Foreskin keratinocyte (primary cell): ENCODE measurements at places on chromosomes 2 and 18.

DNA sequence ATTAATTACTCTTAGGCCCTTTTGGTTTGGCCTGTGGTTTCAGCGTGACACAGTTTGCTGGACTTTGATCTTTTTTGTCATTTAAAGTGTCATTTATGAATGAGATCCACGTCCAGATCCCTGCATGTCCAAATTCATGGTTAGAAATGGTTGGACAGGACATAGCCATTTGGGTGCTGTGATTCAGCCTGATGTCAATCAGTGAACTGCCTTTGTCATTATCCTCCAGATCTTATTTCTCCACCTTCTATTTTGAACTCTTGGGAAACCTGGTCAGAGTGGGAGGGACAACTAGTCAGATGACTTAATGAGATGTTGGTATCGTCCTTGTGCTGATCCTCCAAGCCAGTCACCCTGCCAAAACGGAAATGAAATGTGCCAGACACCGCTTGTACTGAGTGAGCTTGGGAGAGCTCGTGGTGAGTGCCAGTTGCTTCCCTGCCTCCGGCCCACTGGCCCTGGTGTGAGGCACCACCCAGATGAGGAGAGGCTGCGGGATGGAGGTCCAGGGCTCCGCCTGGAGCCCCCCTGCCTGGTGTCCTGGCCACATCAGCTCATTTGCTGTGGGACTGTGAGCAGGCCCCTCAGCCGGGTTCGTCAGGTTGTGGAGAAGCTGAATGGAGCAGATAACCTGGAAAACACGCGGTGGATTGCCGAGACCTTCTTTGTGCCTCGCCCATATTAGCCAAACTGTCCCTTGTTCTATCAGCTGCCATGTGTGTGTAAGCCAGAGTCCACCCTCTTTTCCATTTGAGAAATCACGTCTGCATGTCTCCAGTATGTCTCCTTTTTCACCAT lies 70.1 kb downstream of the DGKD start:
- DNase-seq = no peak

GRCh38 chr2:72010647-72011369 lies 136.9 kb downstream of the CYP26B1 start:
- no peak for DNase-seq

GRCh38 chr18:59690186-59690982 lies 6.8 kb downstream of the CCBE1 start:
- no peak for DNase-seq

- no peak for DNase-seq
Observed at GRCh38 chr2:115739574-115739973, 1297.1 kb downstream of the DPP10 start.

- DNase-seq = no peak
Observed at GRCh38 chr2:240795916-240796510, 24.0 kb downstream of the KIF1A start.

- no peak for DNase-seq
Observed at GRCh38 chr18:46031741-46032140, 40.3 kb downstream of the PSTPIP2 start.

DNA sequence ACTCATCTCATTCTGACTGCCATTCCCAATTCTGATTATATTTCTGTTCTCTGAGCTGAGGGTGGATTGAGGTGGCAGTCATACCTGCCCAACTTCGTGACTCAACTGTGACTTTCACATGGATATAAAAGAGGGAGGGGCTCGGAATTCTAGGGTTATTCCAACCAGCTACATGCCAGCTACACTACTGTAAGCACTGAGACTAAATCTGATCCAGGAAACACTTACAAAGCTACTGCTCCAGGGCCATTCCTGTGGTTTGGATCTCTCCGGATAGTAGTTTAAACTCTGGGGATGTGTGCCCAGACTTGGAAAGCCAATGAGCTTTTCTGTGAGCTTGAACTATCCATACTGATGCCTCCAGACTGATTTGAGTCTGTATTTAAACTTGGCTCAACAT lies 7.9 kb downstream of the MAP2 start:
- DNase-seq = peak; percentile 94

GRCh38 chr18:54209471-54210180 lies 14.8 kb downstream of the MBD2 start:
- no peak for DNase-seq

- no peak for DNase-seq
Observed at GRCh38 chr2:210503001-210503623, 26.6 kb upstream of the LANCL1 start.

DNA sequence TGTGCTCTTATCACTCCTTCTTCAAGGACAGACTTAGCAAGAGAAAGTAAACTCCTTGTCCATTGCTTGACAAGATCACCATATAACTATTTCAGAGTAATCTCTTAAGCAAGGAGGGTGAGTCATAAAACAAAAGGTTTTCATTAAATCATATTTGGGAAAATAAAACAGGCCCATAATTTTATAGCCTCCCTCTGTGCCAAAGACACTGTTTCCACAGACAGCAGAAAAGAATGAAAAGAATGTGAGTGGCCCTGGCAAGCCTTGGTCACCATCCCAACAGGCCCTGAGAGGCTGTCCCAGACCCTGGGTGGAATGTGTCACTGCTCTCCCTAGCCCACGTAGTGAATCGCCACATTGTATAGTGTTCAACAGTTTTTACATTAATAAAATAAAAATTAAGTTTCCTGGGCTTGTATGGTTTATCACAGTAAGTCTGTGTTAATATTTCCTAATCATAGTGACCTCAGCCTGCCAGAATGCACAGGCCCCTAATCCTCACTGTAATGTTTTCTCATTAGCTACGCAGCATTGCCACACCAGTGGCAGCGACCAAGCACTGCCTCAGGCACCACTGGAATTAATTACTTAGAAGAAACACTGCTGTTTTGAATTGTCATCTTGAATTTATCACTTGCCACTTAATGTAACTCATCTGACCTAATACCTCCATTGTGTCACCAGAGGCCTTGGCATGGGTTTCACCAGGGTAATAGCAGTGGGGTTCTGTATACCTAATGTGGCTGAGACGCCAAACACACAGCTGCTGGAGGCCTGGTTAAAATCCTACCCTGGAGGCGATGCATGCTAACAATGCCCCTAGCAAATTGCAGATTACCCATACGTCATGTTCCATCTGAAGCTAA lies 401.9 kb downstream of the LNPK start:
- DNase-seq = no peak

DNA sequence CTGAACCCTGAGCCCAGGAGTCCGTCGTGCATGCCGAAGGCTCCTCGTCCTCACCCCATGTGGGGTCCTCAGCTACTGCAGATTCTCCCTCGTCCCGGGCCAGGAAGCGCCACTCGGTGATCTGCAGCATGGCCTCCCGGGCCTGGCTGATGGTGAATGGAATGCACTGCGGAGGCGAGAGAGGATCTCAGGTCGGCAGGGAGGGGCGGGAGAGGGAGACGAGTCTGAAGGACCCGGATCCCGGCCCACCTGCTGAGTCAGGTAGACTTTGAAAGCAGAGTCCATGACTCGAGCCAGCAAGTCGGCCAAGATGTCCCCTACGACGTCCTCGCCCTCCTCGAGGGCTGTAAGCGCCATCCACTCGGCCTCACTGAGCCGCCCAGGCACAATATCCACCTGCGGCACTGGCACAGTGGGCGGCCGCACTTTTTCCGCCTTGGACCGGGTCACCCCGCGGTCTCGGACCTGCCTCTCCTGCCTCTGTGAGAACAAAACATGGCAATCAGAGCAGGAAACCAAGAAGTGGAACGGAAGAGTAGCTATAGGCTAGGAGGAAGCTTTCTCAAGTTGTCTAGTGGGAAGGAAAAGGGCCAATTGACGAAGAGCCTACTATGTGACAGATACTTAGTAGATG lies 5.5 kb downstream of the C2orf81 start:
- DNase-seq = no peak

DNA sequence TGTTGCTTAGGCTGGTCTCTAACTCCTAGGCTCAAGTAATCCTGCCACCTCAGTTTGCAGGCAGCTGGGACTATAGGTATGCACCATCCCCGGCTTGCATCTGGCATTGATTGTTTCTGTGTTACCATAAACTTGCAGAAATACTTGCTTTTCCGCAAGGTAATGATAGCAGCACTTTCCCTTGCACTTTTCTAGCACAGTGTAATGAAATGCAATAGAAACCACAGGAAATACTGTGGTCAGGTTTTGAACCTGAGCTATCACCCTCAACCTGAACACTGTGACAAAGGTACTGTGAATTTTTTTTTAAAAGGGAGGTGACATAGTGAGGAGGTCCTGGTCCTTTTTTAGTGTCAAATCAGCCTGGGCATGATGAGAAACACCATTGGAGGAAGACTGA lies 38.3 kb downstream of the DHRS9 start:
- DNase-seq = no peak

DNA sequence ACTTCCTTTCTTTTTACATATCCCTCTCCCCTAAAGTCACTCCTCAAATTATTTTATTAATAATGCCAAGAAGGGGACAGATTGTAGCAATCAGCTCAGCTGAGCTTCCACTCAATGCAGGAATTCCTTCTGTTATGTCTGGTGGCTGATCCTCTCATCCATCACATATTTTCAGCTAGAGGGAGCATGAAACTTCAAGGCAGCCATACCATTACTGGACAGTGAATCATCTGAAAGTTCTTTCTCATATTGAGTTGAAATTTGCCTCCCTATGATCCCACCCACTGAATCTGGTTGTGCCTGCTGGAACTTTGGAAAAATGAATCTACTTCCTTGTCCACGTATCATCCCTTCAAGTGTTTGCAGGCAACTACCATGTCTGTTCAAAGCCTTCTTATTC lies 11.2 kb downstream of the ZNF385B start:
- peak; percentile 27 for DNase-seq

GRCh38 chr2:196913691-196914090 lies 12.8 kb downstream of the PGAP1 start:
- no peak for DNase-seq

DNA sequence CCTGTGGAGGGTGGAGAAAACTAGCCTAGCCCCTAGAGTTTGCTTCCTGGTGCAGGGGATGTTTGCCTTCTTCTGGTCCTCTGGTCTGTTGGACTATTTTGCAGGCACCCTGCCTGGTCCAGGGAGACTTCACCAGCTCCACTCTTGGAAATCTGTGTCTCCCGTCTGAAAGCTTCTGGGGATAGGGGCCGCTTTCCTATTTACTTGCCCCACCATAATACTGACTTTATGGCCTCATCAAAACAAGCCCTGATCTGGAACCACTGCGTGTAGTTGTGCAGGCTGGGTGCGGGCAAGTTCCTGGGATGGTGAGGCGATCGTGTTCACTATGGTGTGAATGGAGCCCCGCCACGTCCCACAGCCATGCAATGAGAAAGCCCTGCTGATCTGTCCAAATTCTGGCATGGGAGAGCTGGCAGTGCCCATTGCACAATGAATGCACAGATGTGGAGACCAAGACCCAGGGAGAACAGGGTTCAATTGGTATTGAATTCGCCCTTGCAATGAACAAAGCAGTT lies 74.3 kb downstream of the DDX1 start:
- no peak for DNase-seq

- DNase-seq = no peak
Observed at GRCh38 chr18:36692371-36692770, 136.4 kb downstream of the TPGS2 start.

- DNase-seq = no peak
Observed at GRCh38 chr2:238431456-238431855, 4.7 kb downstream of the ASB1 start.

GRCh38 chr2:227862227-227862740 lies 9.1 kb upstream of the DAW1 start:
- no peak for DNase-seq

GRCh38 chr18:77160515-77160914 lies 27.9 kb upstream of the MBP start:
- peak; percentile 41 for DNase-seq

- DNase-seq = no peak
Observed at GRCh38 chr2:139170406-139170805, 390.2 kb upstream of the NXPH2 start.

DNA sequence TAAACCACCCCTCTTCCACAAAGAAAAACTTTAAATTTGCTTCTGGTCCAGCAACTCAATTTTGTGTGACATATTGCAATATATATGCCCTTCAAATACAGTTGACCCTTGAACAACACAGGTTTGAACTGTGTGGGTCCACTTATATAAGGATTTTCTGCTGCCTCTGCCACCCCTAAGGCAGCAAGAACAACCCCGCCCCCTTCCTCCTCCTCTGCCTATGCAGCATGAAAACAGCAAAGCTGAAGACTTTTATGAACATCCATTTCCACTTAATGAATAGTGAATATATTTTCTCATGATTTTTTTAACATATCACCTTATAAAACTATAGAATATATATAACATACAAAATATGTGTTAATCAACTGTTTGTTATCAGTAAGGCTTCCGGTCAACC lies 58.3 kb downstream of the EML4 start:
- no peak for DNase-seq

- DNase-seq = no peak
Observed at GRCh38 chr18:74368901-74369705, 53.5 kb downstream of the C18orf63 start.

- no peak for DNase-seq
Observed at GRCh38 chr2:95346738-95347671, 49.9 kb downstream of the KCNIP3 start.

DNA sequence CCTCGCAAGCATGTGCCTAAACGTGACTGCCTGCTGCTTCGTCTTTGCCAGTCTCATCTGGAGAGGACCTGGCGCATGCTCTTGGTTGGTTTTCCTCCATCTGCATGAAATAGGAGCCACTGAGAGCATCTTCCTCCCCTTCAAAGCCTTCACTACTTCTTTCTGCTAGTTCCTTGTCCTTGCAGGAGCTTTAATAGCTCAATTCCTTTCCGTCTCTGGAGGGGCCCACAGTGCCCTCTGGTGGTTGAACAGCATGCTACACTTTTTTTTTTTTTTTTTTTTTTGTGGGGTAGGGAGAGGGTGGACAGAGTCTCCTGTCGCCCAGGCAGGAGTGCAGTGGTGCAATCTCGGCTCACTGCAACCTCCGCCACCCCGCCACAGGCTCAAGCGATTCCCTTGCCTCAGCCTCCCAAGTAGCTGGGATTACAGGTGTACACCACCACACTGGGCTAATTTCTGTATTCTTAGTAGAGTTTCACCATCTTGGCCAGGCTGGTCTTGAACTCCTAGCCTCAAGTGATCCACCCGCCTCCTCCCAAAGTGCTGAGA lies 59.6 kb downstream of the SP110 start:
- no peak for DNase-seq

DNA sequence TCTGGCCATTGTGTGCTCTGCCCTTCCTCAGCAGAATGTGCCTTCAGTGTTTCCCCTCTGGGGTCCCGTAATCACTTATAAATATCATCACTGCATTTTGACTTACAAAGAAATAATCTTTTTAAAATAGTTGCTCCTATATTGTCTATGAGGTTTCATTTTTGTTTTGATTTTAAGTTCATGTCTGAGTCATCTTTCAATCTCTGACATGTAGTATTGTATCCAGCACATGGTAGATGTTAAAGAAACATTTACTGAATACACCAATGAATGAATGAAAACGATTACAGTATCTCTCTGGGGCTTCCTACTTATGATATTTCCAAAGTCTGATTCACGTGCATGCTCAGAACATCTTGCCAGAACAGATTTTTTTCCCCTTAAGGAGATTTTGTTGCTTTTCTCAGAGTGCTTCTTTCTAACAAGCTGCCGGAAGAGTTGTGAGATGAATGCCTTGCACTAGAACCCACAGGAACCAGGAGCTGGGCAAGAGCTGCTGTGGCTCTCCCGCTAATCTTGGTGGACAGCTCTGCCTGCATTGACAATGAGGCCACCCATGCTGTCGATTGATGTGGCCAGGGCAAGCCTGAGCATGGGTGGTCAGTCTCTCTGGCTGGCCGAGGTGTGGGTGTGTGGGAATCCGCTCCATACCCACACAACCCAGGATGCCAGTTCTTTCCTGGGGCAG lies 199.4 kb downstream of the CYRIA start:
- DNase-seq = no peak
